Foreskin keratinocyte (primary cell): ENCODE measurements at places on chromosomes 3 and 15. TPM values are rescaled to one million over a fixed set of nuclear protein-coding genes. Genes with fewer than 3 reads are reported as not detected.

DNA sequence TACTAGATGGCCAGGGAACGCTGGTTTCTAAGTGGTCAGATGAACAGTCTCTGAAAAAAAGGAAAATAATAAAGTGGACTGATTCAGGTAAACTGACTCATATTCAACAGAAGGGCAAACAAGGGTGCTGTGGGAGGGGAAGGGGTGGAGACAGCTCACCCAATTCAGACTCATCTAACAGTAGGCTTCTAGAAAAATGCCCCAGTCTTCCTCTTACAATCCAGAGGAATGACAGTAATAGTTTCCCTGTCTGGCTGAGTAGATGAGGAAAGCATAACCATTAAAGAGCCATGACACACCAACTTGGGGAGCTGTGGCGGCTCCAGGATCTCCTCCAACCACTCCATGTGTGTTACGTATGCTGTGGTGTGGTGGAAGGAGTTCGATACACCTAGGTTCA is 231.4 kb upstream of the UMPS start:
- DNase-seq: no peak

DNA sequence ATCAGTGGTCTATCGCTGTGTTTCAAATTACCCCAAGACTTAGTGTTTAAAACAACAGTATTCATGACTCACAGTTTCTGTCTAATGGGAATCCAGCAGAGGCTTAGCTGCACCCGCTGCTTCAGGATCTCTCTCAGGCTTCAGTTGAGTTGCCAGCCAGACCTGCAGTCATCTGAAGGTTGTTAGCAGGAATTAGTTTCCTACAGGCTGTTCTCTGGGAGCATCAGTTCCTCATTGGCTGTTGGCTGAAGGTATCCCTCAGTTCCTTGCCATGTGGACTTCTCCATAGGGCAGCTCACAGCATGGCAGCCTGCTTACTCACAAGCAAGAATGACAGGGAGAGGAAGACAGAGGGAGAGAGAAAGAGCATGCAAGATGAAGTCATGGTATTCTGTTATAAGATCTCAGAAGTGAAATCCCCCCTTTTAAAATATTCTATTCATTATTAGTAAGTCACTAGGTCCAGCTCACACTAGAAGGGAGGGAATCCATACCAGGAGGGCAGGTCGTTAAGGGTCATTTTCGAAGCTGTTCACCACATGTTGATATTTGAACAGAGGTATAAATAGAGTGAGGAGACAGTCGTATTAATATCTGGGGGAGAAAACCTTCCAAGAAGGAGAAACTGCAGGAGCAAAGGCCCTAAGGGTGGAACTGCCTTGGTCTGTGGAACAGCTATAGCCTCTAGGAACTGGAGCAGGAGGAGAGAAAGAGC is 473.9 kb upstream of the PPP2R3A start:
- DNase-seq: no peak

The TLR9 gene
- total RNA-seq: not detected in 2 replicates

The SMCO1 gene
- not detected in 2 replicates for total RNA-seq

GRCh38 chr15:59691194-59691805 is 2.2 kb upstream of the BNIP2 start:
- DNase-seq: peak; percentile 34

- no peak for DNase-seq
Observed at GRCh38 chr3:52495777-52496602, 852 bp downstream of the STAB1 start.

GRCh38 chr3:33758281-33758680 is 40.1 kb upstream of the PDCD6IP start:
- DNase-seq: peak; percentile 95

The TRIM59 gene
- total RNA-seq: 24.7 and 25.3 TPM in 2 replicates

DNA sequence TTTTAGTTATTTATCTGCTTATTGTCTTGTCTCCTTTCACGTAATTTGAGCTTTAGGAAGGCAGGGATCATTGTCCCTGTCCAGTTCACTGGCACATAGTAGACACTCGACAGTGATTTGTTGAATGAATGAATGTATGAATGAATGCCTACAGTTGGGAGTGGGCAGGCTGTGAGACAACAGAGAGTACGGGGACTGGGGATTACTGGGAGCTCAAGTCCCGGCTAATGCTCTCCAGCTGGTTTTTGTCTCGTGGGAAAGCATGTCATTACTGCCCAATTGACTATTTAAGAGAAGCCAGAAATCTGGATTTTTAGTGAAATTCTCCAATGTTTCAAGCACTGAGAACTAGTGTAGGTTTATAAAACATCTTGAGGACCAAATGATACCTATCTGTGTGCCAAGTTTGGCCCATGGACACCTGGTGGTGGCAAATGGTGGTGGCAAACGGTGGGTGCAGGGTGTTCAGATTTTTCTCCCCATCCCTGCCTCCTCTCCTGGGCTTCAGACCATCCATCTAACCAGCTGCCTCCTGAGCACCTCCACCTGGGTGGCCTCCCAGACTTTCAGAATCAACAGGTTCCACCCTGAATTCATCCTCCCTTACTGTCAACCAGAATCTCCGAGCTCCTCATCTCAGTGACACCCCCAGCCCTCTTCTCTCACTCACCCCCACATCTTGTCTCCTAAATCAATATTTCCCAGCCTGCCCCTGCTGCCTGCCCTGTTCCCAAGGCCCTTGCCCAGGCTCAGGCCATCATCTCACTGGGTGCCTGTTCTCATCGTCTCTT is 36.2 kb upstream of the TRH start:
- no peak for DNase-seq

DNA sequence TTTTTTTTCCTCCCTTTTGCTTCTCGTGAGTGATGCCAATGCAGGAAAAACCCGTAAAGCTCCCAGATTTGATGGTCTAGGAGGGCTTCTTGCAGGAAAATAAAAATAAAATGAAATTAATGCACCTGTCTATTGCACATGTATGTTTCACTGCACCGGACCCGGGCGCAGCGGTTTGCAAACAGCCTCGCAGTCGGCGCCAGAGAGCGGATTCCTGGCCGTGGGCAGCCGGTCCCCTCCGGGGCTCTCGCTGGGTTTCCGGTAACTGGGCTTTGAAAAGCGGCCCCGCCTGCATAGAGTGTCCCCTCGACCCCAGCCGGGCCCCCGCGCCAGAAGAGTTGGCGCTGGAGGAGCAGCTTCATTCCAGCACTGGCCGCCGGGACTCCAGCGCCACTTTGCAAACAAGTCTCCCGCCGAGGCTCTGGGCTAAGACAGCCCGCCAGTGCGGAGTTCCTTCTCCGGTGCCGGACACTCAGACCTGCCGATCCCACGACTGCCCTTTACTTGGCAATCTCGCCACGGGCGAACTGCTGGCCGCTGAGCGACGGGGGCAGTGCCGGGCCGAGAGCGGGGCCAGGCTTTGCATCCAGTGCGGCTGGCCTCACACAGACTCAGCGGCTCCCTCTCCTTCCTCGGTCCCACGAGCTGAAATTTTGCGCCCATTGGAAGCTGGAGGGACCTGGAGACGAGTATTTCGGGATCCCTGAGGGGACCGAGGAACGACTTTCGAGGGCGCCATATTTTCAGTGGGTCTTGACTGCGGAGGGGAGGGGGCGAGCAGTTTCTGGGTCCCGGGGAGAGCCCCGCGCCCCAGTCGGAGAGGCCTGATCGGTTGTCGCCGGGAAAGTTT is 225.9 kb upstream of the C2CD4B start:
- DNase-seq: peak; percentile 20

- no peak for DNase-seq
Observed at GRCh38 chr3:125057186-125057850, 1.5 kb upstream of the HEG1 start.
